ENCODE measurements at places on chromosomes 2 and 18. TPM values are rescaled to one million over a fixed set of nuclear protein-coding genes. Genes with fewer than 3 reads are reported as not detected.

GRCh38 chr18:8713691-8714090 lies 8.3 kb downstream of the MTCL1 start:
- DNase-seq = no peak

DNA sequence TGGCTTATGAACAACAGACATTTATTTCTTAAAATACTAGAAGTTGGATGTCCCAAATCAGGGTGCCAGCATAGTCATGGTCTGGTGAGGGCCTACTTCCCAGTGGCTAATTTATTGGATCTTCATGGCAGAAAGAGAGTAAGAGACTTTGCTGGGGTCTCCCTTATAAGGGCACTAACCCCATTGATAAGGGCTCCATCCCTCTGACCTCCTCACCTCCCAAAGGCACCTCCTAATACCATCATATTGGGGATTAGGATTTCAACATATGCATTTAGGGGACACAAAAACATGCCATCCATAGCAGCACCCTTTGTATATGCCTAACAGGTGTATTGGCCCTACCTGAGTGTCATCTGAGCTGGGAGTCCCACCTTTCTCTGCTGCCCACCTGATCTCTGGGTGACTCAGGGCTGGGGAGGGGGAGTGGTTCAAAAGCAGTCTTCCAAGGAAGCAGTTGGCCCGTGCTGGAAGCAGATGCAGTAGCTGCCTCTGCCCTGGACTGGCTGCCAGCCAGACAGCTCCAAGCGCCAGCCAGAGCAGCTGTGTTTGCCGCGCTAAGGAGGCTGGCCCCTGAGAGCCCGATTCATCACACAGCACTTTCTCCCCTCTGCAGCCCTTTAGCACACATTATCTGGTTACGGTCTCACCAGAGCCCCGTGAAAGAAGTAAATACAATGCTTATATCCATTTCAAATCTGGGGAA lies 84.6 kb downstream of the SMAD7 start:
- DNase-seq = no peak

- no peak for DNase-seq
Observed at GRCh38 chr2:143146366-143146765, 17.1 kb downstream of the ARHGAP15 start.

- DNase-seq = no peak
Observed at GRCh38 chr2:82139979-82140611, 1835.5 kb upstream of the LRRTM1 start.

DNA sequence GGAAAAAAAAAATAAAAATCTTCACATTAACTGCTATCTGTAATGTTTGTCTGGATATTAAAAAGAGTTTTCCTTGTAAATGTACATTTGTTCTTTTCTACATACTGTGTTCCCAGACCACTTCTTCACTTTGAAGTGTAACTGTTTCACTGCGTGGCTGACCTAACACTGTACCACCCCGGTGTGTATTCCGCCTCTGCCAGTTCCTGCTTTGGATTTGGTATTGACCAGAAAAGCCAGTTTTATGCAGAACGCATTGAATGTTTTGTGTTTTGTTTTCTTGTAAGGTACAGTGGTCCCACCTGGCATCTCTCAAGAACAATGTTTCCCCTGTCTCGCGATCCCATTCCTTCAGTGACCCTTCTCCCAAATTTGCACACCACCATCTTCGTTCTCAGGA lies 128.2 kb upstream of the IL1R2 start:
- no peak for DNase-seq

The UNC80 gene
- 0.38 TPM for total RNA-seq
